NCI-H187 (cell line): ENCODE measurements at places on chromosomes 12 and 14.

DNA sequence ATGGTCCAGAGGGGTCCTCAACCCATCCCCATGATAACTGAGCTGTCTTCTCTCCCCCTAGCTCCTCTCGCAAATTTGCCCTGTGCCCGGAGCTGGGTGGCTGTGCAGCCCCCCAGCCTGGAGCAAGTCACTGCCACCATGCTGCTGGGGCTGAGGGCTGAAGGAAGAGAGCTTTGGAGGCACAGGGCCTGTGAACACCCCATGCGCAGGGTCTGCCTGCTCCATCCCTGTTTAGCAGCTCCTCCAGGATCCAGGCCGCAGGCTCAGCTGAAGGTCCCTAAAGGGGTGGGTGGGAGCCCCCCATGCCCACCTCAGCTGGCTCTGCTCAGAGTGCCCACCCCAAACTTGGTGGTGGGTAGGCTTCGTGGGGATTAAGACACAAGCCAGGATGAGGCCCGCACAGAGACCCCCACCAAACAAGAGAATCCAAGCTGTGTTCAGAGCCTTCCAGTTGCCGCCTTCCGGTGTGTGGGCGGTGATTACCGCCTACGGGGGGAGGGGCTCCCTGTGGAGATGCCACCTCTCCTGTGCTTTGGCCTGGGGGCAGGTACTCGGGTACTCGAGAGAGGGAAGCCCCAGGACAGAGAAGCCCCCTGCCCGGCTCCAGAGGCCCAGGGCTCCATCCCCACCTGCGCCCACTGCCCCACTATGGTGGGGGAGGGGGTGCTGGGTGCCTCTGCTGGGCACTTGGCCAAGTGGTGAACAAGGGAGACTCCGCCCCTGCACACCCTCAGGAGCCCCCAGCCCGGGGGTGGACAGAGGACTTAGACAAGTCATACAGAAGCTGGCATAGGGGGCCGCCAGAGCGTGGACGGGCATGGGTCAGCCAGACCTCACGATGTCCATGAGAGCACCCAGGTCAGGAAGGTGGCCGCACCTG is 1.4 kb upstream of the JAG2 start:
- DNase-seq = no peak

- DNase-seq = no peak
These were observed 72.1 kb upstream of the DIO3 start for GRCh38 chr14:101489092-101489760.

- no peak for DNase-seq
These were observed 29.2 kb downstream of the PITPNM2 start for GRCh38 chr12:123121670-123122069.

DNA sequence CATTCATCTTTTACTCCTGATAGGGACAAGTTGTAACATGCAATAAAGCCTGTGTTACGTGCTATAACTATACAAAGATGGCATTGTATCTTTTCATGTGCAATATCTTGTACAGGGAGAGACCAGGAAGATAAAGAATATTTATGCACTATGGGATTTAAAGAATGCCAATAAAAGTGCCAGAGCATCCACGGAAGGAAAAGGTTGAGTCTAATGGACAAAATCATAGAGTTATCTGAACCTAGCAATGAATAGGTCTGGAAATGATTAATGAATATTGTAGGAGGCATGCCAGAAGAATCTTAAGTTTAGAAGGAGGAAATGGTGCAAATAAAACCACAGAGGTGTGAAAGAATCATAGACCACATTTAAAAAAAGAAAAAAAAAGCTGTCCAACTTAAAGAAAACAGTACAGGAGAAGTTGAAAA is 263.9 kb downstream of the KCNC2 start:
- no peak for DNase-seq

GRCh38 chr12:93126069-93126474 is 197.0 kb upstream of the EEA1 start:
- DNase-seq = no peak

- DNase-seq = no peak
These were observed 52.1 kb downstream of the RCOR1 start for GRCh38 chr14:102644523-102644922.

DNA sequence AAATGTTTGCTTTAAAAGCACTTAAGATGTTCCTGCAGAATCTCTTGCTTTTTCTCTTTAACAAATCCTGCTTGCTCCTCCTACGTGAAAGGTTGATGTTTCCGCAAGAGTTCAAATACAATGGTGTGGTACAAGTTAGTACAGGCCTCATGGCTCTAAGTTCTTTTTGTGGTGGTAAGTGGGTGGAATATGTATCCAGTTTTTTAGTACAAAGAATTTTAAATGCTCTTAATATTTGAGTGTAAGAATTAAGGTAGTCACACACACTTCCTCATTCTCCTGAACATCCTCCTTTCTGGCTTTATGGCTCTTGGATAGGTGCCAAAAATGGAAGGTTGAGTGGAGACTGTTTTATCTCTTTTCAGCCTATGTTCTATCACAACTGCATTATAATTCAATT is 1.8 kb downstream of the OTOGL start:
- DNase-seq = peak; percentile 42

DNA sequence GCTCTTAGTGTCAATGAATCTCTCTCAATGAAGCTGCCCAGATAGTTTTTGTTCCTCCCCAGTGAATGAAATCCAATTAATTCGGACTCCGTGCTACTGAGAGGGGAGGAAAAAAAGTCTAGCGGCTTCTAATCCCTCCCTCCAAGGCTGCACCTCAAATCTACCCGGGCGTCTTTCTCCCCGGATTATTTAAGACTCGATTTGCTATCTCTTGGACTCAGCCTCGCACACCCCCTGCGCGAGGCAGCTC is 134 bp downstream of the DUSP6 start:
- DNase-seq = no peak

DNA sequence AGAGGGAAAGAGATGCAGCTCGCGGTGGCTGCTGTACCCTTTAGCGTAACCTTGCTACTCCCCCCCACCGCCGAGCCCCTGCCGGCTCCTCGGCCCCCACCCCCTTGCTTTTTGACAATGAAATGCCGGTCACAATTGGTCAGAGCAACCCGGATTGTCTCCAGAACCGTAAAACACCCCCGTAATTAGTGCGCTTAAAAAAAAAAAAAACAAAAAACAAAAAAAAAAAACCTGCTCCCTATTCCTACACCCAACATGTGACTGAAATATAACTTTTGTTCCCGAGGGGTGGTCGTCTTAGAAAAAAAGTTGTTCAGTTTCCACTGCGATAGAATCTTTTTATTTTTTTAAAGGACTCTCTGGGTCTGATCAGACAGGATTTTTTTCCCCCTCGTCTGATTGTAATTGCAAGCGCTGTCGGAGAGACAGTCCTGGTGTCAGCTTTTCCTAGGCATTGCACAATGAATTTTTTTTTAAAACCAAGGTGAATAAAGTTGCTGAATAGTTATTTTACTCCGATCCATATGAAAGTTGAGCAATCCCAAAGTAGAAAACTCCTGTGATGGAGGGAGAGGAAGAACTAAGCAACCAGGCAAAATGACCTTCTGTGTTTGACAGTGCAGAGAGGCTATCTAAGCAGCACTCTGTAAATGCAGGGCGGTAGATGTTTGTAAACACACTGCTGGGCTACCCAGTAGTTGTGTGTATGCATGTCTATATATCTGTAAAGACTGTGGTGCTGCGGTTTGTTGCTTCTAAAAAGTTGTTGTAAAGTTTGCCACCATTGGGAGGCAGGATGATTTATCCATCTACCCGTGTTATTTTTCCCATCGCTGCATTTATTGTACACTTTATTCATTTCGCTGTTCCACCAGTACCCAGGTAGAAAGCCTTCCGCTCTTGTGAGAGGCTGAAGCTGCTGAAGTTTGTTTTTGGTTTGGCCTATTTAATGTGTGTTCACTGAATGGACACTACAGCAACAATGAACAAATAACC is 1.1 kb downstream of the ETV6 start:
- no peak for DNase-seq

GRCh38 chr14:53620890-53621289 is 335.7 kb downstream of the BMP4 start:
- DNase-seq = no peak

DNA sequence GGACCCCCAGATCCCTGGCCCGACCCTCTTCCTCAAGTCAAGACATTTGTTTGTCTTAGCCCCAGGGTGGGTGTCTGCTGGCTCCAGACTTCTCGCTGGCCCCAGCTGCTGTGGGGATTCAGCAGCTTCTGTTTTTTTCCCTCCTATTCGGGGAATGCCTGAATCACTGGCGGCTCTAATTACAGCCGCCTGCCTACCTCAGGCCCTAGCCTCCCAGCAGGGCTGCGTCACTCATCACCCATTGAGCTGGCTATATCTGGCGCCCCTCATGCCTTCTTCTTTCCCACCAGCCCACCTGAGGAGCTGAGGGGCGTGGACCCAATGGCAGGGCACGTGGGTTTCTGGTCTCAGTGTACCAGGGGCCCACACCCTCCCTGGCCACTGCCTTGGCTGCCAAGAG is 10.1 kb downstream of the KRT80 start:
- DNase-seq = peak; percentile 42

DNA sequence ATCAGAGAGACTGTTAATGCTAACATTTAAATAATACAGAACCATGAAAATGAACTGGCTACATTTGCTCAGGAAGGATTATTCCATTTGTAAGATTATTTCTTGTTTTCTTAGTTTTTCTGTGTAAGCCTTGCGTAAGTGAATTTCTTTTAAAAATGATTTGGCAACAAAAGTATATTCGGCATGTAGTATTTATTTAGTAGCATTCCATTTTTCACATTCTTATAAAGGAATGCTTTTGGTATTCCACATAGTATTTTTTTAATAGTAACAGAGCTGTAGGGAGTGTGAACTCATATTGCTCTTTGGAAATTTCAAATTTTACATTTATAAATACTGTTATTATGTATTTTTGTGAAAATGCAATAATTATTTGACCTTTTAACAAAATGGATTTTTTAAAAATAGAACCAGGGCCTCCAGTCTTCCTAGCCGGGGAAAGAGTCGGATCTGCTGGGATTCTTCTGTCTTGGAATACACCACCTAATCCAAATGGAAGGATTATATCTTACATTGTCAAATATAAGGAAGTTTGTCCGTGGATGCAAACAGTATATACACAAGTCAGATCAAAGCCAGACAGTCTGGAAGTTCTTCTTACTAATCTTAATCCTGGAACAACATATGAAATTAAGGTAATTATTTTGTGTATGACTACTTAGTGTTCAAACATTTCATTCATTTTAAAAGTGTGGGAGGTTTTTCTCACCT is 1.2 kb downstream of the PTPRQ start:
- DNase-seq = no peak

DNA sequence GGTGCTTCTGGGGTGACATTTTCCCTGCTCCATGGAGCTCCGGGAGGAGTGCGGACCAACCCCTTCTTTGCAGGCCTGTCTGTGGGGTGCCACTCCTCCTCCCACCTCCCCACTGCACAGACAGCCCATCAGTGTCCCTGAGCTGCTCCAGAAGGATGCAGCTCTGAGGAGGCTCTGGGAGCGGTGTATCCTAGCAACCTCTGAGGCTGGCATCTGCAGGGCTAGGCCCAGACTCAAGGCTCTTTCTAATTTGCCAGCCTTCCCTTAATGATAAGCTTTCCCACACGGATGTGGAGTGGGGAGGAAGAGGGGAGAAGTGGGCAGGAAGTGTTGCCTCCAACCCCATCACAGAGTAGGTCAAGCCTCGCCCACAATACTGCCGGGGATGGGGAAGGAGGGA is 59.7 kb downstream of the CALM1 start:
- no peak for DNase-seq

GRCh38 chr12:50620109-50620977 is 115.6 kb downstream of the DIP2B start:
- peak; percentile 90 for DNase-seq

DNA sequence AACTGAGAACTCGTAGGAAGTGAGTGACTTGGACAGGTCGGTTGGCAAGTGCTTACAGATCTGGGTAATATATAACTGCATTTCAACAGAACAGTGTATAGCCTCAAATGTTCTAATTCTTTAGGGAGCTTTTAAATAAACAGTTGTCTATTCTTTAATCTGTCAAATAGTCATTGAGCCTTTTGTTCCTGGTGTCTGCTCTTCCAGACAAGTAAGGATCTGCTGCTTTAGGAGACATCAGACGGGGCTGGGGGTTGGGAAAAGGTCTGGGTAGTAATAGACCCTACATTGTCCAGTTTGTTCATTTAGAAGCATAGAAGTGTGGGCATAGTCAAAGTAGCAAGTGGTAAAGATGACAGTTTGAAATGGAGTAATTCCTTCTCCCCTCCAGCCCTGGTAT is 2.0 kb downstream of the PTPN11 start:
- DNase-seq = no peak

DNA sequence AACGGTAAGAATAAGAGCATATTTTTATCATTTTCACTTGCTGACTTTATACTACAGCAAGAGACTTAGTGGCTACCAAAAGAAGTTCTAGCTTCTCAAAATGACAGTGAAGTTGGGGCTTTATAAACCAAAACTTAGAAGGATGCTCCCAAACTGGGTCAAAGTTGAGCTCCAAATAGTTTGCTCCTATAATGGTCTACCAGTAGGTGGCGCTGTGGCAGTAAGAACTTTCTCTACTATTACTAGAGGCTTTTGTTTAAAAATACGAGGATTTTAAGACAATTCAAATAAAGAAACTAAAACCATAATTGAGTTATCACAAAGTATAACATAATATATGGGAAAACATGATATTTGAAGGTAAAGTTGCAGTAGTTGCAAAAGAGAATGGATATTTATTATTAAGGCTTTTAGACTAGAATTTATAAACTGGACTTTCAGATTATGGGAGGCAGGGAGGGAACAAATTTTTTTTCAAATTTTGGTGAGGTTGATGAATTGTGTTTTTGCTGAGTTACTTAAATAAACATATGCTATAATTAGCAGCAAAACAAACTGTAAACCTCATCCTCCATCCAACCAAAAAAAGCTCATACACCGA is 75.0 kb downstream of the TGFB3 start:
- no peak for DNase-seq

- DNase-seq = no peak
These were observed 47.2 kb upstream of the STXBP6 start for GRCh38 chr14:25097120-25097519.

GRCh38 chr12:100842156-100842555 is 47.6 kb downstream of the ANO4 start:
- DNase-seq = no peak

GRCh38 chr14:54667026-54667744 is 100.3 kb downstream of the SAMD4A start:
- DNase-seq = no peak

- no peak for DNase-seq
These were observed 4.6 kb upstream of the RARG start for GRCh38 chr12:53236443-53237111.

DNA sequence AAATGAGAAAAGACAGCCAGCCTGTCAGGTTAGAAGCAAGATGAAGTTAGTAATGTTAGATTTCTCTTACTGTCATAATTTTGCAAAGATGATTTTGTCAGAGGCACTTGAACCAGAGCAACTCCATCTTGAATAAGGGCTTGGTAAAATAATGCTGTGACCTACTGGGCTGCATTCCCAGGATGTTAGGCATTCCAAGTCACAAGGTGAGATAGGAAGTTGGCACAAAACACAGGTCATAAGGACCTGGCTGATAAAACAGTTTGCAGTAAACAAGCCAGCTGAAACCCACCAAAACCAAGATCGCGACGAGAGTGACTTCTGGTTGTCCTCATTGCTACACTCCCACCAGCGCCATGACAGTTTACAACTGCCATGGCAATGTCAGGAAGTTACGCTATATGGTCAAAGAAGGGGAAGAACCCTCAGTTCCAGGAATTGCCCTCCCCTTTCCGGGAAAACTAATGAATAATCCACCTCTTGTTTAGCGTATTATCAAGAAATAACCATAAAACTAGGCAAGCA is 1313.5 kb upstream of the TMEM132C start:
- no peak for DNase-seq

- DNase-seq = no peak
These were observed 112.3 kb upstream of the DNM1L start for GRCh38 chr12:32566663-32567295.
